Choroid plexus epithelial cell (primary cell): ENCODE measurements at places on chromosomes 6 and 20.

DNA sequence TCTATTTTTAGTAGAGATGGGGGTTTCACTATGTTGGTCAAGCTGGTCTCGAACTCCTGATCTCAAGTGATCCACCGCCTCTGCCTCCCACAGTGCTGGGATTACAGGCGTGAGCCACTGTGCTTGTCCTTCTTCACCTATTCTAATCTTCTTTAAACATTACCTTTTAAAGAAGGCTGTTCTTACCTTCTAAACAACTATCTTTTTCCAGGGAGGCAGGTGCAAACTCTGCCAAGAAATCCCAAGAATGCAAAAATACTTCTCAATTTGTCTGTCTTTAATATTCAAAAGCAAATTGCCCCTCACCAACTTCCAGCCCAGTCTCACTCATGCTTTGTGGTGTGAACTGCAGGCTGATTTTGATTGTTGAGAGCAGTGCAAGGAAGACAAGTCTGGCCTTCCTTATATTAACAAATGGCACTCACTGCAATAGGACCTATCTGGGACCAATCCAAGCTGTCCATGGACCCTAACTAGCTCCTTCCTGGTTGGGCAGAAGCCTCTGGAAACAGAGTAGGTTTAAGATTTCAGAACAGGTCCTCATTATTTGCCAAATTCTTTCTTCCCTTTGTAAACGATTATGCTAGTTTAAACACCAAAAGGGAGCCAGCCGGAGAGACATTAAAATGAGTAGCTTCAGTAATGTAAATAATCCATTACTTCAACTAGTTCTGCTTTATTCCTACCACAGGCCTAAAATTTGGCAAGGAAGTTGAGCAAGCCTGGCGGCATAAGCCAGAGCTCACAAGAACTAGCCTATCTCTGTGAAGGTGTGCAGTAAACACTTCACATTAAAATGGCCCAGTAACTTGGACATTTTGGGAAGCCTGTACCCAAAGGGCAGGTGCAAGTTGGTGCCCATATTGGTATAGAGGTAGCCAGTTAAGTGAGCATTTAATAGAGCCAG, 1.6 kb downstream of the SCAND1 start:
- DNase-seq = peak; percentile 42

DNA sequence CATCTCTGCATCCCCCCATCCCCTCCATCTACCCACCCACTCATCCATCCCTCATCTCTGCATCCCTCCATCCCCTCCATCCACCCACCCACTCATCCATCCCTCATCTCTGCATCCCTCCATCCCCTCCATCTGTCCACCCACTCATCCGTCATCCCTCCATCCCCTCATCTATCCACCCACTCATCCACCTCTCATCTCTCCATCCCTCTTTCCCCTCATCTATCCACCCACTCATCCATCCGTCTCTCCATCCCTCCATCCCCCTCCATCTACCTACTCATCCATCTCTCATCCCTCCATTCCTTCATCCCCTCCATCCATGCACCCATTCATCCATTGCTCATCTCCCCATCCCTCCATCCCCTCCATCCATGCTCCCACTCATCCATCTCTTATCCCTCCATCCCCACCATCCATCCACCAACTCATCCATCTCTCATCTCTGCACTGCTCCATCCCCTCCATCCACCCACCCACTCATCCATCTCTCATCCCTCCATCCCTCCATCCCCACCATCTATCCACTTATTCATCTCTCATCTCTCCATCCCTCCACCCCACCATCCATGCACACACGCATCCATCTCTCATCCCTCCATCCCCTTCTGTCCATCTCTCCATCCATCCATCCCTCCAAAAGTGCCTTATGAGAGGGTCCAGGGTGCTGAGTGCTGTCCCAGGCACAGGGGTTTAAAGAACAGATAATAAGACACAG, 51.4 kb downstream of the WDR27 start:
- no peak for DNase-seq

- no peak for DNase-seq
Observed at GRCh38 chr6:107083047-107083768, 32.1 kb downstream of the BEND3 start.

DNA sequence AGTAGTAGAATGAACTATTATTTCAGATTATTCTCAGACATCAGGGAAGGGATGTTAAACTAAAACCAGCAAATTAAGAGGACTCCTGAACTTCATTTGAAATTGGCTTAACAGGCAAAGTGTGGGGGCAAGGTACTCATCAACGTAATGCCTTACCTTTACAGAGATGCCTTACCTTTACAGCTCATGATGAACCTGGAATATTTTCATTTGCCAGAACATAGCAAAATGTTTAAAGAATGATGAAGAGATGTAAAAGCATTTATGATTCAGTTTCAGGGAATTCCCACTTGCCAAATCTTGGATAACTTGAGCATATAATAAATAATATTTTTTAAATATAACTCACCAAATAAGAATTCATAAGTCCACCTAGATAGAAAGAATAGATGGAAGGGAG, 207.5 kb downstream of the TINAG start:
- no peak for DNase-seq

DNA sequence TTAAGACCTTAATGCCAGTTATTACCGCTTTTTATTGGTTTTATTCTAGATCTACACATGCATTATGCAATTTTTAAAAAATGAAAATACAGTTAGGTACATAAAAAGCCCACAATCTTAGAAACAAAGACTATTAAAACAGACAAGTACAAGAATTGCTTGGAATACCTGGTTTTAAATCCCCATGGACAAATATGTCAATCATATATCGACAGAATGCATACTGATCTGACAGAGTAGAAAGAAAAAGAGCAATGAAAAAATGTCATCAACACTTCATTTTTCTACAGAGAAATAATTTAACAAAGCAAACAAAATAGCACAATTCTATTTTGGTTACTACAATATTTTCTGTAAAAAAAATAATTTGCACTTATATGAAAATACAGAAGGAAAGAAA, 139.7 kb downstream of the TRDN start:
- DNase-seq = no peak

GRCh38 chr20:7499201-7499600, 441.1 kb downstream of the HAO1 start:
- no peak for DNase-seq

GRCh38 chr6:166599205-166599604, 12.7 kb upstream of the RAMACL start:
- no peak for DNase-seq

DNA sequence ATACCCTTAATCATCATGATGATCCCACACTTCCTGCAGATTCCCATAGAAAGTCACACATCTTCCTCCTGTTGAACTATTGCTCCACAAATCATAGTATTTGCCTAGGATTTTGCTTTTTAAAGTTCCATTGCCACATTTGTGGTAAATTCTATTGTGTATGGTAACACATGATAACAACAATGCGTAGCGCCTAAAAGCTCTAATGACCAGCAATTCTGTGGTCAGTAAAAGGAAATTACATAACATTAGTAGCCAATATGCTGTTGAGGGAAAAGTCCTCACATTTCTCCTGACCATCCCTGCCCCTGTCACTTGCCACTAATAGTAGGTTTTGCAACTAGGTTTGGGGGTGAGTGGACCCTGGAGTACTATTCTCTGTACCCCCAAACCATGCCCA, 31.8 kb upstream of the PDE7B start:
- DNase-seq = peak; percentile 9

DNA sequence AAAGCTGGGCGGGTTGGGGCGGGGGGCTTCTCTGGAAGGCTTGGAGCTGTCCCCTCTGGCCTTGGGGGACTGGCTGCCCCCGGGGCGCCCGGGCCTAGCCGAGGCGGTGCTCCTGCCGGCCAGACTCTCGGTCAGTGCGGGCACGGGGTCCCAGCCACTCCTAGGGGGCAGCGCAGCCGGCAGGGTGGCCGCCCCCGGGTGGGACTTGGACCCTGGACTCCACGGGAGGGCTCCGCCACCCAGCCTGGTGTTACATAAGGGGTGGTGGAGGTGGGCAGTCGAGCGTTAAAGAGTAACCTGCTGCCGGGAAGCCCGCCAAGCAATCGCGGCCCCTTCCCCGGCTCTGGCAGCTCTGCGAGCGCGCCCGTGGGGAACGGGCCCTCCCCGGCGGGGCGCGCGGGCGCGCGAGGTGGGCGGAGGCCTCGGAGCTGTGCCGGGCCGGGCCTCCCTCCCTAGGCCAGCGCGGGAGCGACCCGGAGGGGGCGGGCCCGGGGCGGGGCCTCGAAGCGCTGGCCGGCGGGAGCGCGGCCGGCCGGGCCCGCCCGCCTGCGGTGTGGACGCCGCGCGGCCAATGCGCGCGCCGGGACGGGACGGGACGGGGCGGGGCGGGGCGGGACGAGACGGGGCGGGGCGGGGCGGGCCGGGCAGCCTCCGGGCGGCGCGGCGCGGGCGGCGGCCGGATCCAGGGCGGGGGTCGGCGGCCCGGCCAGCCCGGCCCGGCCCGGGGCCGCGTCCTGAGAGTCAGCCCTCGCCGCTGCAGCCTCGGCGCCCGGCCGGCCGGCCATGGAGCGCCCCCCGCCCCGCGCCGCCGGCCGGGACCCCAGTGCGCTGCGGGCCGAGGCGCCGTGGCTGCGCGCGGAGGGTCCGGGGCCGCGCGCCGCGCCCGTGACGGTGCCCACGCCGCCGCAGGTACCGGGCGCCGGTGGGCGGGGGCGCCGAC, at the start of gene SLC2A4RG:
Gene SLC2A4RG (plus strand): TSS at position 647 of the 940 bp plus-strand sequence. CDS start 137 bp downstream, at position 784.
- peak; percentile 71 for DNase-seq

DNA sequence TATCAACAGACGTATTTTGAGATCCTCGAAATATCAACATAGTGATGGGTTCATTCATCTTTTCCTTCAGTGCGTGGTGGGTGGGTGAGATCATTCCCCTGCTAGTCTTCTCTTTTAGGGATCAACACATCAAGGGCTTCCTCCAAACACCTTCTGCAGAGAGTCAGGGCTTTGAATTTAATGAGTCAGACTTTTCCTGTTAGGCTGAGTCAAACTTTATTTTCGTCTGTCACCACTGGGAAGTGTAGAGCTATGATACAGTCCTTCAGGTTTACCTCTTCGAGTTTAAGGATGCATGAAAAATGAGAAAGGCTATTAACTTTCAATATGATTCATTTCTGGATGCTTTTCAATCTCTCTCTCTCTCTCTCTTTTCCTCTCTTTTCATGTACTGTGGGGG, 189.1 kb downstream of the BMP2 start:
- peak; percentile 63 for DNase-seq

DNA sequence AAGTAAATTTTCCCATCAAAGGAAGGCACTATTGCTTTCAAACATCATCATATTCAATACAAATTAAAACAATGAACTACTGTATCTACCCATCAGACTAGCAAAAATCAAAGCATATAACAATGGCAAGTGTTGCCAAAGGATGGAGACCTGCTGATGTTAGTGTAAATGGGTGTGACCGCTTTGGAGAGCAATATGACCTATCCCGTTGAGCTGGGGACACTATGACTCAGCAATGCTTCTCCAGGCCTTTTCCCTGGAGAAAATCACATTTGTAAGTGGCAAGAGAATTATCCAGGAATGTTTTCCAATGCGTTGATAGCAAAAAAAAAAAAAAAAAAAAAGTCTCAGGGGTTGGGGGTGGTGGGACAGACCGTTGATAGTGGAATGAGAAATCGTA, 46.1 kb downstream of the PHACTR3 start:
- DNase-seq = no peak

DNA sequence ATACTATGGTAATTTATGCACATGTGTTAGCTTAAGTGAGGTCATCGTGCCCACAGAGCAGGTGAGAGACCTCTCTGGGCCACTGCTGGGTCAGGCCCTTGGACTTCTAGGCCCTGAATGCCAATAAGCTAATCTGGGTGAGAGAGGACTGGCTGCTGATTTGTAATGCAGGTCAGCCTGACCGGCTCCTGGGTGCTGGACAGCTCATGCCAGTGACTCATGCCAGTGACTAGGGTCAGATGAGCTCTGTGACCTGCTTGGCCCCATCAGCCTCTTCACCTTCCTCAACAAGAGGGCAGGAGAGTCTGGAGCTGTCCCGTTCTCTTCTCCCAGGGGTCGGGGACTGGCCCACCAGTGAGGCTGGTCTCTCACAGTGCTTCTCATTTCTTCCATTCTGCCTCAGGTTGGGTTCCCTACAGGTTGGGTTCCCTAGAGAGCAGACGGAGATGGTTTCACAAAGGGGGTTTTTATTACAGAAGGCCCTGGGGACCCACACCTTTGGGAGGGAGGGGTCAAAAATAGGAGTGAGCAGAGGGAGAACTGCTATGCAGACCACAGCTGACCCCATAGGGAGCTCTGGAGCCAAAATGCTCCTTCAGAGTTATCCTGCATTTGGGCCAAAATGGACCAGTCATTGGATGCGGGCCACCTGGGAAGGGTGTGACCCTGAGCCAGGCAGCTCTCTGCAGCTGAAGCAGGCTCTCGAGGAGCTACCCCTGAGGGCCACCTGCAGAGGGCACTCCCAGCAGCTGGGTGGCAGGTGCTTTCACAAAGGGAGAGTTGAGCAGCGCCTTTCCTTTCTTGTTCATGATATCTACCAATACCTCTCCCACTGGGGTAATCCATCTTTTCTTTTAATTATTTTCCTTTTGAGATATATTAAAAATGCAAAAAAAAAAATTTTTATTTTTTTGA, 2.2 kb upstream of the OXT start:
- DNase-seq = no peak

DNA sequence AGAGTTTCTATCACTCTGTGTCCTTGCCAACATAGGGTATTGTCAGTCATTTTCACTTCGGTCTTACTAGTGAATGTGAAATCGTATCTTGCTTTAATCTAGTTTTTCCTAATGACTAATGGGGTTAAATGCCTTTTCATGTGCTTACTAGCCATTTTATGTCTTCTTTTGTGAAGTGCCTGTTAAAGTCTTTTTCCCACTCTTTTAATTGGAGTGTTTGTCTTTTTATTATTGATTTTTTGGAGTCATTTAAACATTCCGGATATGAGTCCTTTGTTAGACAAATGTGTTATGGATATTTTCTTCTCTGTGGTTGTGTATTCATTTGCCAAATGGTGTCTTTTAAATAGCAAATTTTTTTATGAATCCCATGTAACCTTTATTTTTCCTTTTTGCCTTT, 194.6 kb downstream of the CDH26 start:
- no peak for DNase-seq

- DNase-seq = peak; percentile 5
Observed at GRCh38 chr6:18741741-18742140, 354.6 kb downstream of the RNF144B start.

DNA sequence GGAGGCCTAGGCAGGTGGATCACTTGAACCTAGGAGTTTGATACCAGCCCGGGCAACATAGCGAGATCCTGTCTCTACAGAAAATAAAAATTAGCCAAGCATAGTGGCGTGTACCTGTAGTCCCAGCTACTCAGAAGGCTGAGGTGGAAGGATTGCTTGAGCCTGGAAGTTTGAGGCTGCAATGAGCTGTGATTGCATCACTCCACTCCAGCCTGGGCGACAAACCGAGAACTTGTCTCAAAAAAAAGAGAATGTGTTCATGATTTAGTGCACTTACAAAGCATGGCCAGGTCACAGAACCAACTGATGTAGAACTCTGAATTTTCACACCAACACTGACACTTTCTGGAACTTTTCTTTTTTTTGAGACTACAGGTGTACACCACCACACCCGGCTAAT, 182.7 kb downstream of the ZFP64 start:
- no peak for DNase-seq
